ENCODE measurements at places on chromosomes 4 and X. TPM values are rescaled to one million over a fixed set of nuclear protein-coding genes. Genes with fewer than 3 reads are reported as not detected.
A peak's percentile ranks its signal among the peaks of the same experiment; 100 is the strongest.

DNA sequence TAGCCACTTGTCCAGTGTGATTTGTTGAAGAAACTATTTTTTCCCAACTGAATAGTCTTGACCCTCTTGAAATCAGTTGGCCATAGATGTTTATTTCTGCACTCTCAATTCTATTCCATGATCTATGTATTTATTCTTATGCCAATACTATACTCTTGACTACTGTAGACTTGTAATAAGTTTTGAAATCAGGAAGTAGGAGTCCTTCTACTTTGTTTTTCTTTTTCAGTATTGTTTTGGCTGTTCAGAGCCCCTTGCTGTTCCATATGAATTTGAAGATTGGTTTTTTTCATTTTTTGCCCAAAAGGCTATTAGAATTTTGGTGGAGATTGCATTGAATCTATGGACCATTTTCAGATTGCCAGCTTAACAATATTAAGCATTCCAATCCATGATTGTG lies 10.2 kb downstream of the SAP30 start:
- DNase-seq: no peak

DNA sequence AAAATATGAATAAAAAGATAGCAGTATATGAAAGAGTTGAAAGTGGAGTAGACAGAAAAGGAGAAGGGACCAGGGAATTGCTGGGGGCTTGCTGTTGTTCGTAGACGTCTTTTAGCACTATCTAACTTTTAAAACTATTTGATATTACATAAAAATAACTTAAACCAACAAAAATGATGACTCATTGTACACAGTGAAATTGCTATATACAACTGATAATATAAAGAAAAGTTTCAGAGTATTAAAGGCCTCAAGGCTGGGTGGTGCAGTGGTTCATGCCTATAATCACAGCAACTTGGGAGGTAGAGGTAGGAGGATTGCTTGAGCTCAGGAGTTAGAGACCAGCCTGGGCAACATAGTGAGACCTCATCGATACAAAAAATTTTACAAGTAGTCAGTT lies 5.2 kb downstream of the TRPC3 start:
- DNase-seq: no peak

DNA sequence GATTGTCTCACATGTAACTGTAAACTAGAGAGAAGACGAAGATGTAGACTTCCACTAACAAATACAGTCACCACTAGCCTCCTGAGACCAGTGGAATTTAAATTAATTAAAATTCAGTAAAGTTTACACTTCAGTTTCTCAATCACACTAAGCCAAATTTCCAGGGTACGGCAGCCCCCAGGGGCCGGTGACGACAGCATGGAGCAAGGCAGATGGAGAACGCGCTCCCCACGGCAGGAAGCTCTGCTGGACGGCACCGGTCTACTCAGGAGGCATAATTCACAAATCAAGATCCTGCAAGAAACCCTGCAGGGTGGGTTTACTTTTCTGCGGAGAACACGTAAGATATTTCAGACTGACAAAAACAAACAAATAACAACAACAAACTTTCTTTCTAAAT lies 80.7 kb downstream of the FAT1 start:
- DNase-seq: no peak

GRCh38 chr4:1711055-1711570 lies 1.0 kb downstream of the SLBP start:
- no peak for DNase-seq

DNA sequence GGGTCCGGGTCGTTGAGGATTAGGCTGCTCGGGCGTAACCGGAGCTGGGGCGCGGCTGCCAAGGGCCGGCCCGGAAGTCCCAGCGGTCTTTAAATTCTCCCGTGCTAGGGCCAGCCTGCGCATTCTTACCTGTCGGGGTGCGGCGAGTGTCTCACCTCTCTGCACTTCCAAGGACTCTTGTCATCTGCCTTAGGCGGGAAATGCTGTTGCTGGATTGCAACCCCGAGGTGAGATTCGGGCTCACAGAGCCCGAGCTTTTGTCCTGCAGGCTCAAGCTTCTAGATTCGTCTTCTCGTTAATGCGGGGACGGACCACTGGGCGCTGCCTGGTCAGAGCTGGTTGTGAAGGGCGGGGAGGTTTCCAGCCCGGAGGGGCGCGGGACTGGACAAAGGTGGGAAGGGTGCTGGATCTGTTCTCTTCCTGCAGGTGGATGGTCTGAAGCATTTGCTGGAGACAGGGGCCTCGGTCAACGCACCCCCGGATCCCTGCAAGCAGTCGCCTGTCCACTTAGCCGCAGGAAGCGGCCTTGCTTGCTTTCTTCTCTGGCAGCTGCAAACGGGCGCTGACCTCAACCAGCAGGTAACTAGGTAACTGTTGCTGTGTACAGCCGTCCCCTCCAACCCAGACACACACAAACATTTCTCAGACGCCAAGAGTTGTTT lies at the start of gene ANKRD37:
Gene ANKRD37, plus strand, starts transcription at position 118 of the 662 bp plus-strand sequence. Its CDS starts 83 bp downstream, at position 201.
- peak; percentile 89 for DNase-seq

DNA sequence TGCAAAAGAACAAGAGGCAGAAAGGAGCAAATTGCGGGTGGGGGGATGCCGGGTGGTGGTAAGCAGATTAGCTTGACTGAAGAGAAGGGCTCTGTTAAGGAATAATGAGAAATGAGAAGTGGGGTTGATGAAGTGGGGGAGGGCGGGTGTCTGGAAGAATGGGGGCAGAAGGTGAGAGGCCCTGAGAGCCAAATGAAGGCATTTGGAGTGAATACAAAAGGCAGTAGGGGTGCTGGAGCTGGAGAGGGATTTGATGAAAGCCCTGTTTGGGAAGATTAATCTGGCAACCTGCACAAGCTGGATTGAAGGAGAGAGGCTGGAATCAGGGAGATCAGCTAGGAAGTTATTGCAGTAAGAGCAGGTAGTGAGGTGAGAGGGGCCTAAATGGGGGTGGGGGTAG lies 82.1 kb downstream of the GUCY2F start:
- DNase-seq: no peak

DNA sequence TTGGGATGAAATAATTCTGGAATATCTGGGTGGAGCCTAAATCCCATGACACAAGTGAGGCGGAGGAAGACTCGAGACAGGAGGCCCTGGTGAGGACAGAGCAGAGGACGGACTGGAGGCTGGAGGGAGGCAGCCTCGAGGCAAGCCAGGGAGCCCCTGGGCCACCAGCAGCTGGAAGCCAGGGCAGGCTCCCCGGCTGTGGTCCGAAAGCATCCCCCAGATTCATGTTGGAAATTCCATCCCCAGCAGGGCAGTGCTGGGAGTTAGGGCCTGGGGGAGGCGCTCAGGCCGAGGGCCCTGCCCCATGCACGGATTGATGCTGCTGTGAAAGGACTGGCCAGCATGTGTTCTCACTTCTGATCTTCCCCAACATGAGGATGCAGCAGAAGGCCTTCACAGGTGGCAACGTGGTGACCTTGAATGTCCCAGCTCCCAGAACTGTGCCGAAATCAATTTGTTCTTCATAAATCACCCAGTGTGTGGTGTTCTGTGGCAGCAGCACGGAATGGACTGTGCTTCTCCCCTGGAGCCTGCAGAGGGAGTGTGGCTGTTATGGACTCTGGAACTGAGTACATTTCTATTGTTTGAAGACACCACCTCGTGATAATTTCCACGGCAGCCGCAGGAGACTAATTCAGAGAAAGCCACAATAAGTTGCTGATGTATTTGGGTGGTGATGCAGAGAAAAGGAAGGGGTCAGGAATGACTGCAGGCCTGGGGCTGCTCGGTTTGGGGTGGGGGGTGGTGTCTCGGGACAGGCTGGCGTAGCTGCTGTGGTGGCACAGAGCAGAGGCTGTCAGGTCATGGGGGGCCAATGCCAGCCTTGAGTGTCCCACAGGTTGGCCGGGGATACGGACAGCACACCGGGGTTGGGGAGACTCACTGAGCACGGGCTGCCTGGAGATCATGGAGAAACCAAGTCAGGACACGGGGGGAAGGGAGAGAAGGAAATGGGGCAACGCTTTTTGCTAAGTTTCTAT lies 56.9 kb downstream of the PCGF3 start:
- peak; percentile 64 for DNase-seq

DNA sequence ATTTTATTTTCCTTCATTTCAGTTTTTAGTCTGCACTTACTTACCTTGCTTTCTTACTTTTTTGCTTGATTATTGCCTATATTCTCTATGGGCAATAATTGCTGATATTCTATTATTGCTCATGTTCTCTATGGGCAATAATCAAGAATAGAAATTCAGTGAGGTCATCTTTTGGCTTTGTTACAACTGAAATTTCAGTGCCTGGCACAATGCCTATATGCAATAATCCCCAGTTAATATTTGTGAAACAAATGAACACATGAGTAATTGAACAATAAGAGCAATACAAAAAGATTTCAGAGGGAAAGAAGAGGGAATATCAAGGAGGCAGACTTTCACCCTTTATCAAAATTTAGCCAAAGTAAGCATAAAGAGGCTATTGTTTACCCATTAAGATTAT lies 48.6 kb upstream of the ARSJ start:
- DNase-seq: no peak

DNA sequence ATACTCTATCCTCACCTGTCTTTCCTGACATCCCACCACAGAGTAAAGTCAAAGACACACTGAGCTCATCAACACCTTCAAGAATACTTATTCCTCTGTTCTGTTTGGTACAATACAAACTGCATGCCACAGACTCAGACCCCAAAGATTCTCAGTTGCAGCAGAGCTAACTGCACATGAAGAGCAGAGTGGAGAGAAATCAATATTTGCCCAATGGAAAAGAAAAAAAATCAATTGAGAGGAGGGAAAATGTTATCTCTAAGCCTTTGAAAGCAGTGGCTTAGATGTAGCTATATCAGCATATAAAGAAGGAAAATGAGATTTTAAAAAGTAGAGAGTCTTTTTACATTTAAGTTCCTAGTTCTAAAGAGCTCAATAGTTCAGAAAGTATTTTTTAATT lies 180.2 kb downstream of the NWD2 start:
- DNase-seq: no peak

DNA sequence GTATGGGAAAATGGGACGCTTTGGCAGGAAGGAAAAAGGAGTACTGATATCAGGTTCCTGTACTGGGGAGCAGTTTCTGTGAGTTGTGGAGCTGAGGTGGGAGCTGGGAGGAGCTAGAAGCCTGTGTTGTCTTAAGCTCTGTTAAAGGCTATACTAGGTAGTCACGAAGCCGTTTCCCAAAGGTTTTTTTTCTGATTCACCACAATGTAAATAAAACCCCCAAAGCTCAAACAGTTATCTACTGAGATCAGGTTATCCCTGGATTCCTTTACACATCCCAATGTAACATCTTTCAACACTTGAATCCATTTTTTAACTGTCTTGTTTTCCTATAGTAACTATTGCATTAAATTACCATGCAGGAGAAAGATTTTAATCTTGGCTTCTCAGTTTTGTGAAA lies 297.4 kb upstream of the SFRP2 start:
- DNase-seq: no peak

GRCh38 chr4:54392479-54392878 lies 163.4 kb downstream of the PDGFRA start:
- no peak for DNase-seq

- no peak for DNase-seq
Observed at GRCh38 chrX:71661919-71662318, 5.4 kb upstream of the LOC101059915 start.

DNA sequence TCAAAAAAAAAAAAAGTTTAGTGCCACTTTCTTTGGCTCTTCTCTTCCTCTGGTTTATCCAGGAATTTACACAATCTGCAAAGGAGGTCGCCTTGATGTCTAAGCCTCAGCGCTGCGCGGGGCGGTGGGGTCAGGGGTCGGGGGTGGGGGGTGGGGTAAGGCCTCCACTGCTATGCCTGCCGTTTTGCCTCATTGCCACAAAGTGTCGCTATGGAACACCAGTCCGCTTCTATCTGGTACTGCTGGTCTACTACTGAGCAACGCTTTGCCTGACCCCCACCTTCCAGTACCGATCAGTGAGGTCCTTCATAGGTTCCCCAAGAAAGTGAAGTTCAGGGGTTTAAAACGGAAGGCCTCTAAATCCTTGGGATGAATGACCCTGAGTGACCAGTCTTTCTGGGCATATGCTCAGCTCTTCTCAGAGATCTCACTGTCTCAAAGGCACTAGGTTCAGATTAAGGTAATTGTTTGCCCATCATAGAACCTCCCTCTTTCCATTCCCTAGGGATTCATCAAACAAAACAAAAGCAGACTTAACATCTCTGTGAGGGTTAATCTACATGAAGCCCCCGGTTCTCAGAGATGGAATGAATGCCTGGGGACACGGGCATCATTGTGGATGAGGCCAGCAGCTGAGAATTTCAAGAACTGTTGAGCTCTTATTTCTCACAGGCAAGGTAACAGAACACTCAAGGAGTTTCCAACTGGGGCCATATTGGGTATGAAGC lies 16.9 kb upstream of the TSR2 start:
- DNase-seq: no peak

- DNase-seq: no peak
Observed at GRCh38 chrX:152896450-152896849, 1.4 kb upstream of the ZNF185 start.

GRCh38 chrX:13028871-13029636 lies 15.4 kb downstream of the FAM9C start:
- no peak for DNase-seq

GRCh38 chr4:88709989-88710388 lies 12.4 kb upstream of the NAP1L5 start:
- DNase-seq: no peak

GRCh38 chr4:8410066-8410625 lies 30.4 kb downstream of the ACOX3 start:
- DNase-seq: no peak

DNA sequence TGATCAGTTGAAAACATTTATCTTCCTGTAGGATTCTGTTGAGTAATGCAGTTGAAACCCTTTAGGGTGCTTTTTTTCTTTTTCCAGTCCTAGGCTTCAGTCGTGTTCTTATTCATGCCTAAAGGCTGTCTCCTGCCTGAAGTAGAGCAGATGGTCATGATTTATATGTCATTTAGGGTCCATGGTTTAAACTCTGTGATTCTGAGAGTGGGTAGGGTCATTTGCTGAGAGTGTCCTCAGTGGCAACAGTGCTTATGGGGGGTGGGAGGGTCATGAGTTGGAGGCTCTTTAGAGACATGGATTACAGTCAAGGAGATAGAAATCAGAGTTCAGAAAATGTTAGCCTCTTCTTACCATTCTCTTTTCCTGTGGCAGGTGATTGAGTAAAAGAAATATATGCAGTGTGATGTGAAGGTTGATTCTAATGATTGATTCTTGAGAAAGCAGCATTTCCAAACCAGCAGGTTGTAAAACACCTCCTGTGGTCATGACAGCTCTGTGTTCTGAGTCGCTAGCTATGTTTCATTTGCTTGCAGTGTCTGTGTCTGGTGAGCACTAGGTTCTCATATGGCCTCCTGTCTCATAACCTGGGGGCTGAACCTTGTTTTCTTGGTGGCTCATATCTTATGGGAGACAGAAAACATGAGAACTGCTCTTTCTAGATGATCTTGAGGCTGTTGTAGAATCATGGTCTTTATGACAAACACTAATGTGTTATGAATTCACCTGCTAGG lies 60.4 kb downstream of the JADE1 start:
- no peak for DNase-seq

Gene EDA2R
- 0.71 TPM for polyA plus RNA-seq

Gene MAPK10
- 27.6 TPM for polyA plus RNA-seq

Gene DOK7
- polyA plus RNA-seq: 1.2 TPM

Gene OPN1MW
- not detected for polyA plus RNA-seq

Gene DCAF12L2
- 0.28 TPM for polyA plus RNA-seq

Gene MAGEA4
- polyA plus RNA-seq: not detected

Gene ENOX2
- polyA plus RNA-seq: 6.6 TPM

Gene SLIT2
- polyA plus RNA-seq: 9.2 TPM

Gene YIPF7
- not detected for polyA plus RNA-seq

Gene PAGE5
- not detected for polyA plus RNA-seq
